ENCODE measurements at places on chromosomes 3 and 15. TPM values are rescaled to one million over a fixed set of nuclear protein-coding genes. Genes with fewer than 3 reads are reported as not detected.

GRCh38 chr3:21484057-21484827, 266.8 kb downstream of the ZNF385D start:
- H3K36me3 ChIP-seq, result no peaks in the 10 kb centered on the region
- no peak for DNase-seq
- H3K27ac ChIP-seq, result no peak overlapping the region
- no peak overlapping the region for H3K4me3 ChIP-seq
- H3K4me1 ChIP-seq, result no peaks in the 10 kb centered on the region
- H3K27me3 ChIP-seq, result no peaks in the 10 kb centered on the region

- H3K4me1 ChIP-seq, result no peaks in the 10 kb centered on the region
- H3K4me3 ChIP-seq, result no peak overlapping the region
- H3K27ac ChIP-seq, result no peak overlapping the region
- H3K27me3 ChIP-seq, result no peaks in the 10 kb centered on the region
- no peaks in the 10 kb centered on the region for H3K36me3 ChIP-seq
- no peak for DNase-seq
Observed at GRCh38 chr15:33451385-33451784, 140.6 kb downstream of the RYR3 start.

DNA sequence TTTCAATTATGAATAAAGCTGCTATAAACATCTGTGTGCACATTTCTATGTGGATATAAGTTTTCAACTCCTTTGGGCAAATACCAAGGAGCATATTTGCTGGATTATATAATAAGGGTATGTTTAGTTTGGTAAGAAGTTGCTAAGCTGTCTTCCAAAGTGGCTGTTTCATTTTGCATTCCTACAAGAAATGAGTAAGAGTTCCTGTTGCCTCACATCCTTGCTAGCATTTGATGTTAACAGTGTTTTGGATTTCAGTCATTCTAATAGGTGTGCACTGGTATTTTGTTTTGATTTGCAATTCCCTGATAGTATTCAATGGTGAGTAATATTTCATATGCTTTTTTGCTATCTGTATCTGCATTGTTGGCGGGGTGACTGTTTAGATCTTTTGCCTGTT, 120.7 kb upstream of the MDFIC2 start:
- no peak overlapping the region for H3K27ac ChIP-seq
- no peaks in the 10 kb centered on the region for H3K27me3 ChIP-seq

GRCh38 chr3:18114894-18115293, 310.2 kb downstream of the SATB1 start:
- H3K36me3 ChIP-seq, result no peaks in the 10 kb centered on the region
- no peaks in the 10 kb centered on the region for H3K4me1 ChIP-seq
- no peak overlapping the region for H3K4me3 ChIP-seq
- no peaks in the 10 kb centered on the region for H3K27me3 ChIP-seq
- no peak overlapping the region for H3K27ac ChIP-seq

- H3K4me3 ChIP-seq, result no peak overlapping the region
- H3K36me3 ChIP-seq, result peaks cover 14% of the 10 kb centered on the region
- H3K27me3 ChIP-seq, result no peaks in the 10 kb centered on the region
- H3K27ac ChIP-seq, result no peak overlapping the region
- DNase-seq, result no peak
- H3K4me1 ChIP-seq, result peaks cover 13% of the 10 kb centered on the region
Observed at GRCh38 chr15:41577863-41578735, 19.1 kb downstream of the TYRO3 start.

DNA sequence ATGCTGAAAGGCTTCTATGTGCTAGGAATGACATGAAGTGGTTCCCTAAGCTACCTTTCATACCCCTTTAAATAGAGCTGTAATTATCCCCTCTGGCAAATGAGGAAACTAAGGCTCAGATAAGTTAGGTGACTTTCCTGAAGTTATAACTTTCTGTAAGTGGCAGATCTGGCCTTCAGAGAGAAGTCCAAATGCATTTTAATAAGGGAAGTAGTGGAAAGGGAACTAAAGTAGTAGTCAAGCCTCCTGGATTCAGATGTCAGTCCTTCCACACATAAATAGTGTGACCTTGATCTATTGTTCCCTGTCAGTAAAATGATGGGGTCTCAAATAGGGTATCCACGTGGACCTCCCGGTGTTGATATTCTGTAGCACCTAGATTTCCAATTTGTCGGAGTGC, 277.7 kb downstream of the EDEM1 start:
- no peak overlapping the region for H3K27ac ChIP-seq
- no peaks in the 10 kb centered on the region for H3K27me3 ChIP-seq
- no peaks in the 10 kb centered on the region for H3K4me1 ChIP-seq
- H3K36me3 ChIP-seq, result no peaks in the 10 kb centered on the region

DNA sequence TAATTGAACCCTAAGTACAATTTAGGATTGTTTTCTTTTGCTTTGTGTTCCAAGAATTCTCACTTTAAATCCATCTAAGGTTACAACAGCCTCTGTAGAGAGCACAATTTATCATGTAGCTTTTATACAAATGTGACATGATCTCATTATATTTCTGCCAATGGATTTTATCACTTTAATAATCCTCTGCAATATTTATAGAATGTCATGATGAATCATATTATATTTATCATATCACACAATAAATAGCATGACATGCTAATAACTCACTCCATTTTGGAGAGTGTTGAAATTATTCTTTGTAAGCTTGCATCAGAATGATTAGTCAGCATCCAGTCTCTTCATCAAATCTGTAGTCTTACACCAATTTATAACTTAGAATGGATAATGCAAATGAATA, 280.6 kb upstream of the ZNF717 start:
- no peaks in the 10 kb centered on the region for H3K36me3 ChIP-seq
- no peaks in the 10 kb centered on the region for H3K27me3 ChIP-seq
- H3K4me1 ChIP-seq, result peaks cover 11% of the 10 kb centered on the region
- H3K27ac ChIP-seq, result no peak overlapping the region
- no peak overlapping the region for H3K4me3 ChIP-seq
- DNase-seq, result no peak

DNA sequence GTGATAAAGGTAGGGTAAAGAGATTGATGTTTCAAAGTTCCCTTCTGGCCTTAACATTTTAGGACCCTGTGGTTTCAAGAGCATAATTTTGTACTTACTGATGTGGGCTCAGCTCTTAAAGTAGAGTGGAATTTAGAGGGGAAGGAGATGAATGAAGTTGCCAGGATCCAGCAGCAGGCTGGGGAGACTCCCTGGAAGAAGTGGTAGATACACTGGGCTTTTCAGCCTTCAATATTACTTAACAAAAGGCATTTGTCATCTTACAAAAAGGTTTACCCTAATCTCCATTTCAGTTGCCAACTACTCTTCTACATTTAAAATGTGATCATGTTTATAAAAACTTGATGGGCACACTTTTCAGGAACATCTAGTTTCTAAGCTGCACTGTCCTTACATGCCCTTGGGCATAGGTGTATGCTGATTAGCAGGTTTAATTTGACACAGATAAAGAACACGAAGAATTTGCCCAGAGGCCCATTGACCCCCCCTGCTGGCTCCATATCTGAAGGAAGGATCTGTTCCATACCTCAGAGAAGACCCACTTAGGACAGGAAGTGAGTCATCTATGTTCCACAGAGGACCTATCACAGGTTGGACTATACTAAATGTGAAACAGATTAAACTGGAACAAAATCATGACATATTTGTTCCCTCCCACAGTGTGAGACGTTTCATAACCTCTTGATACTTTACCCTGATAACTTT, 93.0 kb upstream of the LPP start:
- H3K36me3 ChIP-seq, result no peaks in the 10 kb centered on the region
- peaks cover 21% of the 10 kb centered on the region for H3K4me1 ChIP-seq
- H3K27me3 ChIP-seq, result no peaks in the 10 kb centered on the region
- H3K4me3 ChIP-seq, result no peak overlapping the region

DNA sequence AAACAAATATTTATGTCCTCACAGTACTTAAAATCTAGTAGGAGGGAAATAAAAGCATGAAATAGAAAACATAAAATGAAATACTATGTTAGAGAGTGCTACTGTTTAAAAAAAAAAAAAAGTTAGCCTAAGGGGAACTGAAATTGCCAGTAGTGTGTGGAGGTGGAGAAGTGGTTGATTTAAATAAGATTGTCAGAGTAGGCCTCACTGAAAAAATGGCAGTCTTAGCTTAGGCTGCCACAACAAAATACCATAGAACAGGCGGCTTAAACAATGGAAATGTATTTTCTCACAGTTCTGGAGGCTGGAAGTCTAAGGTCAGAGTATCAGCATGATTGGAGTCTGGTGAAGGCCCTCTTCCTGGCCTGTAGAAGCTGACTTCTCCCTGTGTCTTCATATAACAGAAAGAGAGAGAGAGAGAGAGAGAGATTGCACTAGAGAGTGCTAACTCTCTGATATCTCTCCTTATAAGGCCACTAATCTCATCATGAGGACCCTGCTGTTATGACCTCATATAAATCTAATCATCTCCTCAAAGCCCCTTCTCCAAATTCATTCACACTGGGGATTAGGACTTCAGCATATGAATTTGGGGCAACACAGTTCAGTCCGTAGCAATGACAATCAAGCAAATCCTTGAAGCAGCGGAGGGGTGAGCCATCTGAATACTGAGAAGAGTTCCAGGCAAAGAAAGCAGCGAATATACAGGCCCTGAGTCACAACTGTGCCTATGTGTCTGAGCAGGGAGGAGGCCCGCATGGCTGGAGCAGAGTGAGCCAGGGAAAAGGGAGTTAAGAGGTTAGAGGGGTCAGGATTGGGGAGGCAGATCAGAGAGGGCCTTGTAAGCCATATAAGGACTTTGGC, 23.6 kb upstream of the LRRC34 start:
- no peak overlapping the region for H3K4me3 ChIP-seq
- H3K4me1 ChIP-seq, result no peaks in the 10 kb centered on the region
- no peaks in the 10 kb centered on the region for H3K36me3 ChIP-seq
- H3K27ac ChIP-seq, result no peak overlapping the region

The HMCES gene
- 39.3 TPM for total RNA-seq

The CCR5 gene
- 0.39 TPM for total RNA-seq

Measured in esophagus muscularis mucosa (tissue), 4 donors.